Activated CD4-positive, alpha-beta T cell treated with anti-CD3 and anti-CD28 coated beads, Interleukin-2, amount 50 U/mL, for 1 hour (primary cell): ENCODE measurements at places on chromosomes 2 and 18.

DNA sequence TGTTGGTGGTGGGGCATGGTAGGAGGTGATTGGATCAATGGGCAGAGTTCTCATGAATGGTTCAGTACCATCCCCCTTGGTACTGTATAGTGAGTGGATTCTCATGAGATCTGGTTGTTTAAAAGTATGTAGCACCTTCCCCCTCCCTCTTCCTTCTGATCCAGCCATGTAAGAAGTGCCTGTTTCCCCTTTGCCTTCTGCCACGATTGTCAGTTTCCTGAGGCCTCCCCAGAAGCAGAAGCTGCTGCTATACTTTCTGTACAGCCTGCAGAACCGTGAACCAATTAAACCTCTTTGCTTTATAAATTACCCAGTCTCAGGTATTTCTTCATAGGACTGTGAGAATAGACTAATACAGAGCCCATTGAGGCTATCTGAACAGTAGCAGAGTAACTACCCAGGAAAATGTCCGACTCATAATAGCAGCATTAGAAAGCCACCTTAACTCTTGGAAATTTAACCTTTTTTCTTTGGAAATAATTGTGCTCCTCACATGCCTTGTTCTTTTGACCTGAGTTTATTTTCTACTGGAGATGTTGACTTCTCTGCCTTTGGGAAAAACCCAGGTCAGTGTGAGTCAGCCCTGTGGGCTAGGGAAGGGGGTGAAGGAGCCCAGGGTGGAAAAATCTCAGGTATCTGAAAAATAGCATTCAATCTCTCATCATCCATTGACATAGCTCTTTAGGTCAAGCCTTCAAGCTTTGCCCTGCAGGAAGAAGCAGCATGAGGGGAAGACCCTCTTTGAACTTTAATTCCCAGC is 18.1 kb downstream of the CYP1B1 start:
- no peak for DNase-seq

DNA sequence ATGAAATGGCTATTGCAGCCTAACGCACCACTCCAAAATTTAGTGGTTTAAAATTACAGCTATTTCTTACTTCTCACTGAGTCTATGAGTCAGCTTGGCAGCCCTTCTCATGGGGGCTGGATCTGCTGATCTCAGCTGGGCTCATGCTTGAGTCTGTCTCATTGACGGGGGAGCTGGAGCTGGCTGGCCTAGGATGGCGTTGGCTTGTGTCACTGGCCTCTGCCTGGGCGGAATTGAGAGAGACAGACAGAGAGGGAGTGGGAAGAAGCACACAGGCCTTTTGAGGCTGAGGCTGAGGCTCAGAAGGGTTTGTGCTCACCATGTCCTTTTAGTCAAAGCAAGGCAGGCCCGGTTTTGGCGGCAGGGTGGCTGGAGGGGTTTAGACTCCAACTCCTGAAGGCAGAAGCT is 412.1 kb upstream of the MYT1L start:
- no peak for DNase-seq

- no peak for DNase-seq
Measured at GRCh38 chr18:58225101-58225500, 181.1 kb downstream of the NEDD4L start.

DNA sequence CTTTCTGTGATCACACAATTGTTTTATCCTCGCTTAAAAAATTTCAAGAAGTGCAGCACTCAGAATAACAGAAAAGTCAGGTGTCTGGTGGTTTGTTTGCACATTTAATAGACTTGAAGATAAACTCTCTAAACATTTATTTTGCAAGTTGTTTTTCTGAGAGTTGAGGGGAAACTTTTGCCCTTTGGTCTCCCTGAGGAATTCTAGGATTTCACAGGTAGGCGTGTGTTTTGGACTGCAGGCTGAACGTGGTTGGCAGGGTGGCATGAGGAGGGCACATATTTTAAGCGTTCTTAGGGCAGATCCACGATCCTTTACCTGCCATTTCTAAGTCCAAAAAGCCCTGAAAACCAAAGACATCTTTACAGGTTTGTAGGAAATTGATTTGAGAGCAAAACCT is 188.6 kb downstream of the NEDD4L start:
- no peak for DNase-seq

GRCh38 chr18:31672628-31673135 is 11.7 kb downstream of the B4GALT6 start:
- no peak for DNase-seq

DNA sequence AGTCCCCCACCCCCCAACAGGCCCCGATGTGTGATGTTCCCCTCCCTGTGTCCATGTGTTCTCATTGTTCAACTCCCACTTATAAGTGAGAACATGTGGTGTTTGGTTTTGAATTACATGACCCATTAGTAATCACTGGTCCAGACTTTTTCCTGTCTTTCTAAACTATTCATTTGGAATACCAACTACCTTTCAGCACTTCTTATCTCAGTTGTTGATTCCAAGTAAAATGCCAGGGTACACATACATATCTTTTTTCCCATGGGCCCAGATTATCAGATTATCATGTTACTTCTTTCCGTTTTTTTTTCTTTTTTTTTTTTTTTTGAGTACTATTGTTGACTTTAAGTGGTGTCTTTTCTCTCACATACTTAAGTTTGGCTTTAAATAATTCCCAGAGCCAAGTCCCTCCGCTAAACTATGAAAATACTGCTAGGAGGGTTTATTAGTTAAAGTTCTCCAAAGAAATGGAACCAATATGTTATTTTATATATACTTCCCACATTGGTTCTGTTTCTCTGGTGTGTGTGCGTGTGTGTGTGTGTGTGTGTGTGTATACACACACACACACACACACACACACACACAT is 389.3 kb downstream of the IRS1 start:
- DNase-seq, result no peak
